Activated CD4-positive, alpha-beta T cell treated with anti-CD3 and anti-CD28 coated beads for 24 hours (primary cell): ENCODE measurements at places on chromosomes 4 and X.

DNA sequence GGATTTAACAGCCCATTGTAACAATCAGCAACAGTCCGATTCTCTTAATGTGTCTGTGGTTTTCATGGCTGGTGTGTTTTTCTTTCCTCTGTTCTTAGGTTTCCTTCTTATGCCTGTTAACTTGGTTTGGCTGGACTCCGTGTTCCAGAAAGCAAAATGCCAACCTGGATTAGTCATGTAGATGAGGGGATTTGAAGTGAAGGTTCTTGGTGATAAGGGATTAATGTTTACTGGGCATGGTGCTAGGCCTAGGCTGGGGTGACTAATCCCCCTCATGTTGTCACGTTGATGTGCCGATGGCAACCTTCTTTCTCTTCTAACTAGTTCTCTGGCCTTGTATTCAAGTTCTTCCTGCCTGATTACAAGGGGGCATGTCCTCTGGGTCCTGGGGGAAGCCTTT lies 85.9 kb downstream of the REPS2 start:
- no peak for DNase-seq

DNA sequence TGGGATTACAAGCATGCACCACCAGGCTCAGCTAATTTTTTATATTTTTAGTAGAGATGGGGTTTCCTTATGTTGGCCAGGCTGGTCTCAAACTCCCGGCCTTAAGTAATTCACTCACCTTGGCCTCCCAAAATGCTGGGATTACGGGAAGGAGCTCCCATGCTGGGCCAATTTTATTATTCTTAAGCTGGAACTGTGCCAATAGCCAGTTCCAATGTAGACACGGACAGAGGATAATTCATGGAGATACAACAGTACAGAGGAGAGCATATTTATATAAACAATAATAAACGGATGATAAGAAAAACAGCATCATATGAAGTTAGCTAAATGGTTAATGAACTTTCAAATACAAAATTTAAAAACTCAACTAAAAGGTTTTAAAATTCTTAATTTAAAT lies 87.8 kb downstream of the PPA2 start:
- DNase-seq: no peak

GRCh38 chr4:166981847-166982246 lies 252.4 kb downstream of the SPOCK3 start:
- DNase-seq: no peak

DNA sequence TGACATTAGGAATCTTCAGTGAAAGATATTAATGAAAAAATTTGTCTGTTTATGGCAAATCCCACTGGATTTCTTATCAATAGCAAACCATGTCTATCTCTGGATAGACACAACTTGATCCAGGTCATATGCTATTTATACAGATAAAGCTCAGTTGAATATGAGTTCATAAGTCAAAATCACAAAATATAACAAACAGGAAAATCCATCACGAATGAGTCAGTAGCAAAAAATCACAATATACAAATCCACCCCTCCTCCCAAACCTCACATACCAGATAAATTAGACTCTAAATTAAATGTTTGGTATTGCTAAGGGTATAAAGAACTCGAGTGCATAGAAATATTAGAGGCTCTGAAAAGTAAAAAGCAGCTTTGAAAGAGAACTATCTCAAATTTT lies 420.5 kb downstream of the TLL1 start:
- no peak for DNase-seq

DNA sequence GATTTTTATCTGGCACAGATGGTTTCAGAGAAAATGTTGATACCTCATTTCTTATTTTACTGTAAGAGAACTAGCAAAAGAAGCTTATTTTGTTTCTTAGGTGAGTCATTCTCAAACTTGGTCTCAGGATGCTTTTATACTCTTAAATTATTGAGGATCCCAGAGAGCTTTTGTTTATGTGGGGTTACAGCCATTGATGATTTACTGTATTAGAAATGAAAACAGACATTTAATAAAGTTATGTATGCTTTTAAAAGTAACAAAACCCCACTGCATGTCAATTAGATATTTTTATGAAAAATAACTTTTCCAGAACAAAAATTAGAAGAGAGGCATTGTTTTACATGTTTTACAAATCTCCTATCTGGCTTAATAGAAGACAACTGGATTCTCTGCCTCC lies 12.1 kb downstream of the USP9X start:
- DNase-seq: no peak

GRCh38 chr4:85398276-85398675 lies 76.7 kb upstream of the ARHGAP24 start:
- DNase-seq: no peak

DNA sequence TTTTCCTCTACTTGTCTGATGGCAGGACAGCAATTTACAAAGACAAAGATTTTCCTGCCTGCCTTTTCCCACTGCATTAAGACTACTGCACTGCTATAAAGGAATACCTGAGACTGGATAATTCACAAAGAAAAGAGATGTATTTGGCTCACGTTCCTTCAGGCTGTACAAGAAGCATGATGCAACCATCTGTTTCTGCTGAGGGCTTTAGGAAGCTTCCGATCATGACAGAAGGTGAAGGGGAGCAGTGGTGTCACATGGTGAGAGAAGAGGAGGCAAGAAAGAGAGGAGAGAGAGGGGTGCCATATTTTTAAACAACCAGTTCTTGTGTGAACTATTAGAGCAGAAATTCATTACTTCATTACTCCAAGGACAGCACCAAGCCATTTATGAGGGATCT lies 617.1 kb upstream of the HTR2C start:
- no peak for DNase-seq

- DNase-seq: no peak
These were observed 322.5 kb downstream of the EVC2 start for GRCh38 chr4:5385741-5386311.

DNA sequence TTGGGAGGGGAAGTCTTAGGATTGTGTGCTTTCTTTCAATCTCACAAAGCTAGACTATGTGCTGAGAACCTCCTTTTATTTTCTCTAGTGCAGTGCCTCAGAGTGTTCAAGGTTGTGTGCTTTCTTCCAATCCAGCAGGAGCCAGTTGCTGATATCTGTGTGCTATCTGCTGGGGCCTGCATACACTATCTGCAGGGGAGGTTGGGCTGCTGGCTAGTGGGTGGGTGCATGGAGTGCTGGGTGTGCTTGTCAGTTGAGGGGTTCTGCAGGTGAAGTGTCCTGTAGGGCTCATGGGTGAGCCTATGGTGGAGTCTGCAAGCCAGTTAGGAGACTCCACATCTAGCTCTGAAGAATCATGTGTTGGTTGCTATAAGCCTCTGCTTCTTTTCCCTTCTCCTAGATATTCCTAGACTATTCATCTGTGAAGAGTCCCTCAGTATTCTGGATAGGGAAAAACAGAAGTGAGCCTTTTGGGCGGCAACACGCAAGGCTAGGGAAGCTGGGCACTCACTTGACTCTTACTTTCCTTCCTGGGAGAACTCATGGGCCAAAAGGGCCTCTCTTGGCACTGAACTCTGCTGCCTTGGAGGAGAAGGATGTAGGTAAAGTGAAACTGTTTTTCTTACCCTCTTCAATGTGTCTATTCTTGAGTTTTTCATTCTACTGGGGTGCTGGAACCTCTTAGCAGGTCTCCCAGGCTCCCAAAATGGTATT lies 8.0 kb upstream of the CISD2 start:
- no peak for DNase-seq

DNA sequence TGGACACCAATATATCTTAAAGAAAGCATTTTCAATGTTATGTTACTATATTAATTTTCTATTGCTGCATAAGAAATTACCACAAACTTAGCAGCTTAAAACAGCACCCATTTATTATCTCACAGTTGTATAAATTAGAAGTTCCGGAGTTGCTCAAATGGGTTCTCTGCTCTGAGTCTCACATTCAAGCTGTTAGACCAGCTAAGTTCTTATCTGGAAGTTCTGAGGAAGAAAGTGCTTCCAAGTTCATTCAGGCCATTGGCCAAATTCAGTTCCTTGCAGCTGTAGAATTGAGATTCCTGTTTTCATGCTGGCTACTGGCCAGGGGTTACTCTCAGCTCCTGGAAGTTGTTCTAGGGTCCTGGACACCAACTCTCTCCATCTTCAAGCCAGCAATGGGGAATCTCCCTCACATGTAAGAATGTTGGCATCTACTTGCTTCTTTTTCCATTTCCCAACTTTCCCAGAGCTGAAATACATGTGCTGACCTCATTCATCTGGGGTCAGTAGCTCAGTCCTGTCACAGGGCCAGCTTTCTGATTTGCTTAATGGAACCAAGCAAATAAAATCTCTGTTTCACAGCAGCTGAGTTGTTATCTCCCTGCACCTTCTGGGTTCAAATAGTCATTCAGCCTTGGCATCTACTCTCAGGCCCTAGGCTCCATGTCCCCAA lies 99.6 kb upstream of the INTU start:
- no peak for DNase-seq

- DNase-seq: no peak
These were observed at the start of gene ASB11 for GRCh38 chrX:15315509-15315908. Gene ASB11, minus strand, starts transcription at chrX:15315640. Its CDS starts 35 bp downstream, at chrX:15315605.

GRCh38 chrX:108366644-108367406 lies 71.4 kb downstream of the COL4A6 start:
- no peak for DNase-seq

GRCh38 chr4:124883632-124884031 lies 171.1 kb upstream of the ANKRD50 start:
- no peak for DNase-seq

DNA sequence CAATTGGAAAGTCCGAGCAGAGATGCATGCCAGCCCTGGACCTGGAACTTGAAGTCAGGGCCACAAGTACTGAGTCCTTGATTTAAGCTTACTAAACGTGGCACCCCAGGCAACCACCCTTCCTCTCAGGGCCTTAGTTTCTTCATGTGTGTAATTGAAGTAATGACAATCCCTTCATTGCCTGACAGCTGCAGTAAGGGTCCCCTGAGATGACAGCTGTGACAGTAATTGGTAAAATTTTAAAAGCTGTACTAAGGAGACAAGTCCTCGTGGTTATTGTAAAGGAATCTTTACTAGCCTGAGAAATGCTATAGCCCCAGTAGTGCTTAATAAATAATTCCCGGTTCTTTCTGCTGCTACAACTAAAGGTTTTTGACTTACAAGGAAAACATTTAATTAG lies 175.1 kb upstream of the RADX start:
- DNase-seq: no peak

DNA sequence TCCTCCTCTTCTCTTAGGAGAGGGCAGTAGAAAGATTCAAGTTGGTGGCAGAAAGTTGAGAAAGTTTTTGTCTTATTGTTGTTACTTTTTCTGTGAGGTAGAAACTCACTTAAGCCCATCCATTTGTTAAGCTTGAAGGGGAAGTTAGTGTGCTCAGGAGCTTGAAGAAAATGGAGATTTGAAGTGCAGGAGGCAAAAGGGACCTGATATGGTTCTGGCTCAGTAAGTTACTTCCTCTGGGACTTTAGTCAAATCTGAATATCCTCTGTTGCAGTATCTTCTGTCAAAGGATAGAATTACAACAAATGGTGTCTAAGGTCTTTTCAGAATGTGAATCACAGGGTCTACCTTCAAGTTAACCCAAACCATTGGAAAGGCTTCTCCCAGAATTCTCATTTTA lies 46.2 kb downstream of the CXCL13 start:
- no peak for DNase-seq

DNA sequence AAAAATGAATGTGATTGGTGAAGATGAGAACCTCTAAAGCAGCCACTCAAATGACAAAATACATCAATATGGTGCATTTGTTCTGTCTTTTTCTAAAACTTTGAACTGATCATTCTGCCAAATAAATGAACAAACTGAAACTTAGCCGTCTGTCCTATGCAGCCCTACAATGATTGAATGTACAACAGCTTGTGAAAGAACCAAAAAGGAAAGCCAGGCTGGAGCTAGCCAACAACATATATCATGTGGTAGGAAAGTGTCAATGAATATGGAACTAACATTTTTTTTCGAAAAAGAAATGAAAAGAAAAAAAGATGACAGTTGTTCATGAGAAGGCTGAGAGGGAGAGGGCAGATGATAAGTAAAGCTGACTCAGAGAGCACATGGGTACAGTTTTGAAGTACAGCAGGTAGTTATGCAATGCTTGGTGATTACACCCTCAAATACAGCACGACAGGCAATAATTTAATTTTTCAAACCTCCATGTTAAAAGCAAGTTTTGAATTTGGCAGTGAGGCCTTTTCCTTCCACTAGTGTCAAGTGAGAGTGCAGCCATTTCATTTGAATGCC lies 21.2 kb upstream of the SLC7A11 start:
- DNase-seq: no peak

DNA sequence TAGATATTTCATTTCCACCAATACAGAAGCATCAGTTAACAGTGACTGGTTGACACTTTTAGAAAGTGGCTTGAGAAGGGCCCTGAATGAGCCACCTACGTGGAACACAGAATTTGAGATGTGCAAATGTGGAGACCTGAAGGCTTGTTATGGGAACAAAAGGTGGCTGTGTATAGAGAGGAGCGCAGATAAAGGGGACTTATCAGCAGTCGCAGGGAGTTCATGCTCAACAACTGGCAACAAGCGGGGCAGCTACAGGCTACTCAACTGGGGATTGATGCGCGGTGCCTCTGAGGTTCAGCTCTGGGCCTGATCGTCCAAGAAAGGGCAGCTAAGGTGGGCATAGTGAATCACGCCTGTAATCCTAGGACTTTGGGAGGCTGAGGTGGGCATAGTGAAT lies 3.4 kb upstream of the FAM3A start:
- no peak for DNase-seq

DNA sequence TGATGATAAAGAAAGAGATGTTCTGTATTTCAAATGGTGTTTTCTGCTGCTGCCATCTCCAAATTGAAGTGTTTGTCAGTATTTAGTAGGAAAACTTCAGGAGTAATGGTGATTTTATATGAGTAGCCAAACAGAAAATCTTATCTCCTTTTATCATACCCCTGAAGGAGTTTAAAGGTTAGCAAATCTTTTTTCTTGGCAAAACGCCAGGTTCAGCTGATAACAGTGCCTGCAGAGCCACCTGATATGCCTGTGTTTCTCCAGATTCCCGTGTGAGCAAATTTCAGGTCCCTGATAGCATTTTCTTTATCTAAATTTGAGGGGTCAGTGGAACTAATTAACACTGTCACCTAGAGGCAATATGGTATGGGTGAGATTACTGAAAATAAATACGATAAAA lies 65.8 kb upstream of the ETNPPL start:
- DNase-seq: no peak

- DNase-seq: peak; percentile 9
These were observed 168.9 kb downstream of the ZNF674 start for GRCh38 chrX:46376246-46376885.

DNA sequence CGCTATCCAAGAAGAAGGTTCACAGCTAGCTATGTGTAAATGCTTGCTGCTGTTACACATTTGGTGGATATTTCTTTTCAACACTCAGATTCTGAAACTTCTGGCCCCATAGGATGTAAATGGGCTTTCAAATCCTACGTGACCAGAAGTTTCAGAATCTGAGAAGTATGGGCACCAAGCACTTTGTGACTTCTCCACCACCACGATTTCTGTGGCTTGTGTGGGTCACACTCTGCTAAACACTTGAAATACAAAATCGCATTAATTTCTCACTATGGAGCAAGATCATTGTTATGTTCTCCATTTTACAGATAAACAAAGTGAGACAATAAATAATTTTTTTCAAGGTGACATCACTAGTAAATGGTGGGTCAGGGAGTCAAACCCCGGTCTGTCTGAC lies 259.4 kb upstream of the JADE1 start:
- no peak for DNase-seq

- DNase-seq: no peak
These were observed 89.3 kb upstream of the MAML3 start for GRCh38 chr4:140243278-140243753.
